ENCODE measurements at places on chromosomes 13 and 19.

GRCh38 chr13:40383132-40383531, 283.3 kb downstream of the FOXO1 start:
- DNase-seq: no peak

- DNase-seq: peak; percentile 63
Measured at GRCh38 chr19:38729653-38730469, 14.4 kb downstream of the CAPN12 start.

DNA sequence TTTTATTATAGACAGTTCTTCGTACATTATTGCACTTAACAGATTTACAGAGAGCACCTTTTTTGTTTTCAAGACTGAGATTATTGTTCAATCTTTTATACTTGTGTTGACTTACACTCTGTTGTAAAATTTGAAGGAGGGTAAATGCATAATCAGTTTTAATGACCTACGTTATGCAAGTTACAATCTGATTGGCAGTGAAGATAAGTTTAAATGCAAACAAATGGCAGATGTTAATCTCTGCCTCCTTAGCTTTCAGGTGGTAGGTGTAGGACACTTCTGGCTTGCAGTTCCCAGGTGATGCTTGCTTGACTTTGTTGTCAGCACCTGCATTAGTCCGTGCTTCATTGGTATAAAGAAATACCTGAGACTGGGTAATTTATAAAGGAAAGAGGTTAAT, 424.9 kb downstream of the FGF9 start:
- no peak for DNase-seq

GRCh38 chr13:31056644-31057271, 104.9 kb downstream of the HSPH1 start:
- no peak for DNase-seq

GRCh38 chr13:29411481-29411880, 184.0 kb downstream of the SLC7A1 start:
- no peak for DNase-seq

GRCh38 chr13:28545583-28546333, 50.8 kb upstream of the FLT1 start:
- no peak for DNase-seq
